ENCODE measurements at places on chromosomes 5 and 9.

DNA sequence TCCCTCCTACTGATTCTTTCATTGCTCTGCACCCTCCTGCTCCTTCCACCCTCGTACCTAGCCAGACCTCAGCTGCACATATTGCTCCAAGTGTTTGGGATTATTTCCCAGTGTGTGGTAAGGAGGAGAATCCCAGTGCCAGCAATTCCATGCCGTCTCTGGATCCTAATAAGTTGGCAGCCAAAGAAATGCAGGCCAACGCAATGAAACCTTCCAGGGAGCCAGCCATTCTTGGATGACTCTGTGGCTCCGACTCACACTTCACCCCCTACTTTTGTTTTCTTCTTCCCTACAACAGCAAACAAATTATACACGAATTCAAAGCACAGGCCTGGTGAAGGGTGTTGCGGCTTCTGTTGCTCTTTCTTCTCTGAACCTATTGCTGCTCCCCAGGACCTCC is 82.5 kb upstream of the SLC1A3 start:
- DNase-seq = no peak

DNA sequence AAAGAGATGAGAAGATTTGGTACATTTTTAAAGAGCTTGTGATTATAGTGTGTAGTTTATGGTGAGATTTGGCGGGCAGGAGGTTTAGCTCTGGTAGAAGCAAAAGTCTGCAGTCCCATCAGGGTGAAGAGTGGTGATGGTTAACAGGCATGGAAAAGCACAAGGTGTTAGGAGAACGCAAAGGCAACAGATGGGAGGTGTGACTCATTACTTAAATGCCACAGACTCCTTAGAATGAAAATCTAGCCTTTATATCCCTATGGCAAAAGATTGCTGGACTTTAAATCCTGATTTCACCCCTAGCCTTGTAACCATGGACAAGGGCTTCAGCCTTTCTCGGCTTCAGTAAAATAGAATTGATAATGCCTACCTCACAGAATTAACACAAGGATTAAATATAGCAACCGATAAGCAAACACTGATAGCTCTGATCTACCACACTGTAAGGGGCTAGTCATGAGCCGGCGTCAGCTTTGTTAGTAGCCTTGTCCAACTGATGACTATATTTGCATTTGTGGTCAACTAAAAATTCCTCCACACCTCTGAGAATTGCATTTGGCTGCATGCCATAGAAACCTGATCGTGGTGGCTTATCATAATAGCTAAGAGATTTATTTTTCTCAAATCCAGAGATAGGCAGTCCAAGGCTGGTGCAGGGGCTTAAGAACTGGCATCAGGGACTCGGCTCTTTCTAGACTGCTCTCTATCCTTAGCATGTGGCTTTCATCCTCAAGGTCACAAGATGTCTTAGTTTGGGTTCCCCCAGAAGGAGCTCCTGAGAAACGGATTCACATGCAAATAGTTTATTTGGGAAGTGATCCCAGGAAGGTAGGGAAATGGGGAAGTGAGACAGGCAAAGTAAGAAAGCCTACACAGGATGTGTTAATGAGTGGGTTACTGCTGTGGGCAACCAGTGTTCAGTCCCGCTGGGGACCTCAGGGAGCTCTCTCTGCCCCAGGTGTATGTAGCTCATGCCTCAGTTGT is 19.6 kb downstream of the MFAP3 start:
- no peak for DNase-seq

GRCh38 chr5:174272671-174273070 is 227.2 kb downstream of the NSG2 start:
- no peak for DNase-seq

- DNase-seq = no peak
These were observed 62.3 kb downstream of the ST8SIA4 start for GRCh38 chr5:100840789-100841188.

DNA sequence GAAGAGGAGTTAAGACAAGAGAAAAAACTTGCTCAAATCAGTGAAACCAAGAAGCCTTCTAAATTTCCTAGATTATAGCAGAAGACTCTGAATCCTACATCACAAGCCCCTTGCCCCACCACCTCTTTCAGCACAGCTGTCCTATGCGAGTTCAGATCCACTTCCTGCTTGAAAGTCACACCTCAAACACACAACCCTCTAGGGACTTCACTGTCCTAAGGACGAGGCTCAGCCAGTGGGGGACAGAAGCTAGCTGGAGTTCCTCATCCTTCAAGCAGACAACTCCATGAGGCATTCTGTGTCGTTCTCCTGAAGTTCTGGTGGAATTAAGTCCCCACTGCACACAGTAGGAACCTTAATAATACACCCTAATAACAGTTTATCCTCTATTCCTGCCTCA is 44.3 kb downstream of the NRG2 start:
- no peak for DNase-seq

DNA sequence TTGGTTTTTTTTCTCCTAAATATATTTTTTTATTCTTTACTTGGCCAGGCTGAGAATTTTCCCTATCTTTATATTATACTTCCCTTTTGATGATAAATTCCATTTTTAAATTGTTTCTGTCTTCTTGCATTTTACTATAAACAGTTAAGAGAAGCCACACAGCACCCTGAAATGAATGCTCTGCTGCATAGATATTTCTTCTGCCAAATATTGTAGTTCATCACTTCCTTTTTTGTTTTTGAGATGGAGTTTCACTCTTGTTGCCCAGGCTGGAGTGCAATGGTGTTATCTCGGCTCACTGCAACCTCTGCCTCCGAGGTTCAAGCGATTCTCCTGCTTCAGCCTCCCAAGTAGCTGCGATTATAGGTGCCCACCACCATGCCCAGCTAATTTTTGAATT is 8.5 kb upstream of the INIP start:
- no peak for DNase-seq

- peak; percentile 50 for DNase-seq
These were observed 13.4 kb downstream of the FAM240B start for GRCh38 chr9:38706493-38706892.

- no peak for DNase-seq
These were observed 95.1 kb downstream of the SH3TC2 start for GRCh38 chr5:148967783-148968182.

DNA sequence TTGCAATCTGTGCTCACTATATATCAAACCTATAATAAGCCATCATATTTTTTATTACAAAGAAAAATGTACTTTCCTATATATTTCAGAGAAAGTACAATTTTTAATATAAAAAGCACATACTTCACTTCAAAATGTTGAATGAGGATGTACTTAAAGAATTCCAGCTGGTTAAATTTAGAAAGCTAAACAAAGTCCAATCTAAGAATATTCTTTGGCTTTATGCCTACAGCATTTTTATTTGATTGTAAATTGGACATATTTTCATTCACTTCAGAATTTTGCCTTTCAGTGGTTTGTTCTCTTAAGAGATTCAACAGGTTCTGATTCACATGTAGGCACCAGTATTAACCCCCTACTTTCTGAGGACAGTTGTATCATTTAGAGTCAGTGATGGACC is 533.8 kb downstream of the CAAP1 start:
- no peak for DNase-seq

DNA sequence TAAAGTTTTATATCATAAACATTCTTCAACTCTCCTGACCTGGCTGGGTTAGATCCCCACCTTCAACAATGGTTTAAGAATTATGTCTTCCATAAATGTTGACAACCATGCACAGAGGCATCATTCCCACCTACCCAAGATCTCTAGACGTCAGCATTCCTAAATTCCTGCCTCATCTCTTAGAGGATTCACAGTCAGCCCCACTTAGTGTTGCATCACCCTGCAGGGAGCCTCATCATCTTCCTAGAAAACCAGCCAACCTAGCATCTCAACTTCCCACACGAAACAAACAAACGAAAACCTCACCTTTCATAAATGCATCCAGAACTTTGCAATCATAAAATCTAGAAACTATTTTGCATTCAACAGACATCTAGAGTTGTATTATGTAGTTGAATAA is 816.1 kb upstream of the C9orf72 start:
- DNase-seq = no peak

DNA sequence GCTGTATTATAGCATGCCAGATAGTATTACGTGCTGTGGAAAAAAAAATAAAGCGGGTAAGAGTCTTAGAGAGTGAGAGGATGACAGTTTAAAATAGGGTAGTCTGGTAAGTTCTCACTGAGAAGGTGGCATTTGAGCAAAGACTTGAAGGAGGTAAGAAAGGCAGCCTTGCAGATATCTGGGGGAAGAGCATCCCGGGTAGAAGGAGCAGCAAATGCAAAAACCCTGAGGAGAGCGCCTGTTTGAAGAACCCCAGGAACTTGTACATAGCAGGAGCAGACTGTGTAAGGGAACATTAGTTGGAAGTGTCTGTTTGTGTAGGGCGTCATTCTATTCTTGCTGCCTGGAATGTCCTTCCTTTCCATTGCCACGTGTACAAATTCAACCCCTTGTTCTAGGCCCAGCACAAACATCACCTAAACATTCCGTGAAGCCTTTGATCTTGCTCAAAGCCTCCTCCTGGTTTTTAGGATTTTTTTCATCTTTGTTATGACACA is 2.6 kb downstream of the AP3S1 start:
- DNase-seq = no peak

DNA sequence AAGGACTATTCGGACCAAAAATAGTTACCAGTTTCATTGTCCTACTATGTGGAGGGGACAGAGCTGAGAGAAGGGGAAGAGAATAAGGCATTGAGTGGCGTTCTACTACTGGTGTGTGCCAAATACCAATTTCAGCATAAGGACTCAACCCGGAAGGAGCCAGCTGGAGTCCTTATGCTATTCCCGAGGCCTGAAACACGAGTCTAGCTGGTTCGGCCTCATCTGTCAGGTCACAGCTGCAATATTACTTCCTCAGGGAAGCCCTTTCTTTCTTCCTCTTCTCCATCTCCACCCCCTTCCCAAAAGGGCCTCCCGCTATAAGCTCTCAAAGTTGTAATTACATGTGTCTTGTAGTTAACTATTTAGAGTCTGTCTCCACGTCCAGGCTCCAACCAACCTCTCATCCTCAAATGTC is 20.5 kb upstream of the FER start:
- no peak for DNase-seq

DNA sequence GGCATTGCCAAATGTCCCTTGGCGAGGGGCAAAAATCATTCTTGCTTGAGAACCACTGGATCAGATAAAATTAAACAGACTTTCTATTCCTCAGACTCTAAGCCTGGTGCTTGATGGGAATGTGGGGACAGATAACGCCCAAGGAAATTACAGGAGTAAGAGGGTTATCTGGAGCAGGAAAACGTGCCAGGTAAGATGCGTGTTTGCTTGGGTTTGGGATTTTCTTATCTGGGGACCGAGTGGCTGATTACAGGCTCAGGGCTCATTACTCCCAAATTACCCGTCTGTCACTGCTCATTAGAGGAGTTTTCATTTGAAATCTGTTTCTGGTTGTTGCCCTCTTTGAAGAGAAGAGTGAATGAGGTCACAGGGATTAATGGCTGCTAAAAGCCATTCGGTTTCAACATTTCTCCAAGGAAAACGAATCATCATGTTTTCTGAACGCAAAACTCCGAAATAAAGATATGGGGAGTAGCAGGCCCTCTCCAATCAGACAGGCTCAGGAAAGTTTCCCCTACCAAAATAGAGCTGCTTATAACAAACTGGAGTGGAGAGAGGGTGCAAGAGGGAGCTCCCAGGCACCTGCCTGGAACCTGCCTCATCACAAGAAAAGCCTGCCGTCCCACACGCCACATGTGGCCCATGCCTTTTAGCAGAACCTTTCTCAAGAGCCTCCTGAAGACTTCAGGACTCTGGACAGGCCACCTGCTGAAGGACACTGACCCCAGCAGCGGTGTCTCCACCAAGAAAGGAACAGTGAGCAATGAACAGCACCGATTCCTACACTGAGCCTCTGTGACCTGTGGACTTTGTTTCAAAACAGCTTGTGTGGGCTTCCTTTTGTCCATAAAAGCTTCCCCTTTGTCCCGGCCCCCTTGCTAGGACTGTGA is 136.4 kb downstream of the ICE1 start:
- DNase-seq = no peak

GRCh38 chr9:81416476-81417298 is 272.7 kb downstream of the TLE1 start:
- no peak for DNase-seq

DNA sequence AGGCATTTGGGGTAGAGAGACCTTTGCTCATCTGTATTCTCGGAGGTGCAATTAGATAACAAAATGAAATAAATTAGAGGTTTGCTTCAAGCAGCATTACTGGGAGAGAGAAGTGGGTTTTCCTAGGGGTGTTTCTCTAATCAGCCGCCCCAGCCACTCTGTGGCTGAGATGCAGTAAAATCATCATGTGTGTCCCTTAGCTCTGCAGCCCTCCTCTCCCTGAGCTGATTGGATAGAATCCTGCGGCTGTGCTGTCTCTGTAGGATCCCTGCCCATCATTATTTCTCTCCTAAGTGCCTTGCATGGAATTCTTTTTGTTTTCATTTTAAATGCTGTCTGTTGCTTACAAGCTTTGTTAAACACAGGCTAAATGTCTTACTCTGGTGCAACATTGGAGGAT is 171.4 kb downstream of the SH3GL2 start:
- no peak for DNase-seq

DNA sequence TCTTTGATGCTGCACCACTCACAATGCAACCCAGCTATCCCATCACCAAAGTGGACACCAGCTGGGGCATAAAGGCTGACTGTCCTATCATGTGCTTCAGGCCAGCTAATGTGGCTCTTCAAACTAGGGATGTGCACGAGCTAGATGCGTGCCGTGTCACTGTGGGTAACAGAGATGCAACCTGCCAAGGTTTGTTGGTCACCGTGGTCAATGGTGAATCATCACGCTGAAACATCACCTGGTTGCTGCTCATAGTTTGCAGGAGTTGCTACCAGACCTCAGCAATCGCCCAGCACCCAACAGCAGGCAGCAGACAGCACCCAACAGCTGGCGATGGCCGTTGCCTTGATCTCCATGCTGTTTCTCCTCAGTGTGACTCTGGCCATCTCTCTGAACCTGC is 2.1 kb upstream of the PCDHGA1 start:
- no peak for DNase-seq

- DNase-seq = no peak
These were observed 440.9 kb upstream of the EDIL3 start for GRCh38 chr5:84825606-84826005.

- no peak for DNase-seq
These were observed 175.4 kb downstream of the MED10 start for GRCh38 chr5:6202968-6203365.

DNA sequence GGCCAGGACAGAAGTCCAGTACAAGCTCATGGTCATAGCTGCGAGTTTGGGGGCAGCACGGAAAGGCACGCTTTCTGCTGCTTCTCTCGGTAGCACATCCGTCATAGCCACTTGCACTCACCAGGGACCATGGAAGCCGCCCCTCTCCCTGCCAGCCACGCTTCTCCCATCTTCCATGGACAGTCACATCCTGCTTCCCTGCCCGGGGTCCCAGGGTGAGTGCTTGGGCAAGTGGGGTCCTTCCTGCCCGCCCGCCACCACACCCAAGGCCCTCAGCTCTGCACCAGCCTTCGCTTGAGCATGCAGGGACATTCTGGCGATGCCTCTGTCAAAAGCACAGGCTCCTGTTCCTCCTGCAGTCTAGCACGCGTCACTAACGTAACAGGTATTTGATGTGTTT is 13.1 kb upstream of the IRX2 start:
- DNase-seq = no peak

GRCh38 chr5:56513141-56513540 is 280.0 kb upstream of the ANKRD55 start:
- DNase-seq = no peak

Measured in left ventricle myocardium superior (tissue), 1 donor.